ENCODE measurements at places on chromosomes 3 and 15.

DNA sequence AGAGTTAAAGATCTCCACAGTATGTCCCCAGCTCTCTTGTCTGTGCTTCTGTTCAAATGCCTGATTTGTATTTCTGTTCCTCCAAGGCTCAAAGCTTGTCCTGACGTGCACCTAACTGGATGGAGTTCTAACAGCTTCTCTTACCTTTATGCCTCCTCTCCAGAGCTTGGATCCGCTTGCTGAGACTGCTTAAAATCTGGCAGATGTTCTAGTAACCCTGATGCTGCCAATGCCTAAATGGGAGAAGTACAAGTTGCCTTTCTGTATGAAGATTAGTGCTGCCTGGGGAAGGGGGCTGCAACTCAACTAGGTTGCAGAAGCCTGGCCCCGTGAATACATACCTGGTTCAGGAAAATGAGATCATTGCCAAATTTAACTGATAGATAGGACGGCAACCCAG, 354.5 kb upstream of the KCNMB2 start:
- DNase-seq: no peak

DNA sequence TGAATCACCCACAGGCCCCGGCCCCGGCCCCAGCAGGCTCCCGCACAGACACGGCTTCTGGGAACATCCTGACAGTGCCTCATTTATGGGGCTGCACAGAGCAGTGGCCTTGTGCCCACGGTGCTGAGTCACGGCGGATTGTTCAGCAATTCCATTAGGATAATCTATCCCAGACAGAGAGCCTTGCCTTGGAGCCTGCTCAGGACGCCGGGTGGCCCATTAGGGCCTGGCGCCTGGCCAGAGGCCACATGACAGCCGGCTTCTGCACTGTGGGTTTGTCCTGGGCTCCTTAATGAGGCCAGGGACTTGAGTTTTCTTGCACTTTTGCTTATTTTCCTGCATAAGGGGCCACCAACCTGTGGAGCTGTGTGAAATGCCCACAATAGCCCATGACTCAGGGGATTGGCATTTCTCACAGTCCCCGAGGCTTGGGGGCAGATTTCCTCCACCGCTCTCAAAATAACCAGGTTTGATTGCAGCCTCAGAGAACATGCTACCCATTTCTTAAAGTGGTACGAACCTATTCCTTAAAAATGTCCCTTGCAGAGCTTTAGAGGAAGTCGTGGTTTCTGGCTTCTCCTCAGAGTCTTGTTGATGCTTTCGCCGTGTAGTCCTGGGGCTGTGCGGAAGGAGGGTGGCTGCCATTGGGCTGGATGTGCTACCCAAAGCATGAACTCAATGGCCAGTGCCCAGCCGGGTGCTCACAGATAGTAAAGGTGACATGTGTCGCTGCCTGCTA, 19.0 kb downstream of the SYNM start:
- no peak for DNase-seq

GRCh38 chr3:52805270-52806039, 10.9 kb downstream of the ITIH3 start:
- DNase-seq: no peak

- DNase-seq: no peak
These were observed 35.1 kb upstream of the SPTBN5 start for GRCh38 chr15:41928637-41929620.

DNA sequence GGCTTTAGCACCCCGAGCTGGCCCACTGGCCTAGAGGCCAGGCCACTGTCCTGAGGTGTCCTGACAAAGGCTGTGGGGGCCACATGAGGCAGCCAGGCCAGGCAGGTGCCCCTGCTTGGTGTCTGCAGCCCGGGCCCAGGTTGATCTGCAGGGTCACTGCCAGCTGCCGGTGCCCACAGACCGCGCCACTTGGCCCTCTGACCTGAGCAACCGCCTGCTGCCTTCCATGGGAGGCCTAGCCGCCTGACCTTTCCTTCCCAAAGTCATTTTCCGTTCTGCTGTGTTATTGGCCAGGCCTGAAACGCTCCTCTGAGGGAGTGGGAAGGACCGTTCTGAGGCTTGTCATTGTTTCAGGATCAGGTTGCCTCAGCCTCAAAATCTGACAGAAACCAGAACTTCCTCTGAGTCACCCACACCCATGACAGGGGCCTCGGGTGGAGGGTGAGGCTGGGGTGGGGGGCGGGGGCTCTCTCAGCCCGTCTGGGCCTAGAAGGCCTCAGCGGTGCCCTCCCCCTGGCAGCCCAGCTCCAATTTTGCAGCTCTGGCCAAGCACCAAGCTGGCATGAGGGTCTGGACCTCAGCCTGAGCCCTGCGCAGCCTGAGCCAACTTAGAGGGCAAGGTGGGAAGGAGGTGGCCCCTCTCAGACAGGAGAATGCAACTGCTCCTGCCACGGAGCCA, 140.7 kb upstream of the MEF2A start:
- peak; percentile 52 for DNase-seq

- no peak for DNase-seq
These were observed 305.1 kb downstream of the GAP43 start for GRCh38 chr3:115928376-115928775.

DNA sequence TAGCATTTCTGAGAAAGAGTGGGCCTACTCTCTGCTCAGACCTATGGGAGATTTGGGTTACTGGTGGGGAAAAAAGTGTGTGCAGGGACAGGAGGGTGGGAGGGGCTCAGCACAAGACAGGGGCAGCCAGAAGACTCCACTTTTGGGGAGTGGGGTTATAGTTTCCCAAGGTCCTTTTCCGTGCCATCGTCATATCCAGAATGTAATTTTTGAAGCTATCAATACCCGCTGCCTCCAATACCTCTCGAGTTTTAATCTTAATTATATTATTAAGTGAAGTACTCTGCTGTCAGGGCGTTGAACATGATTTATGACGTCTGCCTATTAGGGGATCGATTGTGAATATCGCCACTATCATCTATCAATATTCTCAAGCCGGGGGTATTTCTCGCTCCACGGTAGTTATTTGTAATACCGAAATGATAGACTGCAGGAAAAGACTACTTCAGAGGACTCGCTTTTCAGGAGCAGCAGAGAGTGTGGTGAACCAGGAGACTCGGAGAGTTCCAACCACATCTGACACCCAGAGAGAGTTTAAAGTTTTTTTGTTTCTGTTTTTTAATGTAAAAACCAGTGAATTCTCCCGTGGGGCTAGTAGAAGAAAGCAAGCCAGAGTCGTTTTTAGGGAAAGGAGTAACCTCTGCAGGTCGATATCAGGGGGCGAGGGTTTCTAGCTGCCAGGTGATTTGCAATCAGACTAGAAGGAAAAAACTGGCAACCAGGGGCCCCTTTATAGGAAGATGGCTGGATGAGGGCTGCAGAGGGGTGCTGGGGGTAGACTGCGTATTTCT, 20.6 kb downstream of the NR2F2 start:
- DNase-seq: no peak

GRCh38 chr3:88010810-88011209, 48.0 kb downstream of the CGGBP1 start:
- no peak for DNase-seq

DNA sequence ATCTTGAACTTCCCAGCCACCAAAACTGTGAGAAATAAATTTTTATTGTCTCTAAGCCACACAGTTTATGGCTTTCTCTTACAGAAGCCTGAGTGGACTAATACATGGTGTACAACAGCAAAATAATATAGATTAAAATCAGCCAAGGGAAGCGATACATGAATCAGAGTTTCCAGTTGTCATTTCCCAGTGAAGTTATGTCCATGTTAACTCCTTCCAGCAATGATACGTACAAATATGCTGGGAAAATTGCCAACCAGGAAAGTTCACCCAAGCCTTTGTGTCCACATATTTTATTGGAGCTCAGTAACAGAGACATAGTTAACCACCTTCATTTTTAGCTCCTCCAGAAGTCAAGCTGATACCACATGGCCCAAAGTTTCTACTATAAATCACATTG, 280.9 kb upstream of the KCNMB2 start:
- DNase-seq: no peak

DNA sequence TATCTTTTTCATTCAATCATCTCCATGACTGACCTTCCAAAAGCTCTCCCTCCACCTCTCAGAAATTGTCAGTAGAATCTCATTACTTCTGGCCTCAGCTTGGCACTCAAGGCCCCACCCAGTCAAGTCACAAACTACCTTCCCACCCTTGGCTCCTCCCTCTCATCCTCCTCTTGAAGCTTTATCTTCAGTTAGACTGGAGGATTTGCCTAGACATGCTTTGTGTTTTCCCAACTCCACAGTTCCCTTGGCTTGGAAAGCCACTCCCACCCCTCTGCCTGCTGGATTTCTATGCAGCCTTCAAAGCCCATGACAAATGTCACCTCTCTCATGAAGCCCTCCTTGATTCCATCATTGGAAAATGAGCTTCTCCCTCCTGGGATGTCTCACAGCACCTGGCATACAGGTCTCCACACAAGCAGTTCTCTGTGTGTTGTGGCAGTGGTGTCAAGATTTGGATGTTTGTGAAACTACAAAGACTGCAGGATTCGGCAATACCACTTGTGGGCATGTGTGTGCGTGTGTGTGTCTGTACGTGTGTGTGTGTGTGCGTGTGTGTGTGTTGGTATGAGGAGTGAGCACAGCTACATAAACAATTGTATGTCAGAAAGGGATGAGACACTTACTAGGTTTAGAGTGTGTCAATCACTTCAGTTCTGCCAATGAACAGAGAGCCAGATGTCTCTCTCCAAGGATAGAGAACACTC, 45.3 kb upstream of the VPS8 start:
- no peak for DNase-seq

DNA sequence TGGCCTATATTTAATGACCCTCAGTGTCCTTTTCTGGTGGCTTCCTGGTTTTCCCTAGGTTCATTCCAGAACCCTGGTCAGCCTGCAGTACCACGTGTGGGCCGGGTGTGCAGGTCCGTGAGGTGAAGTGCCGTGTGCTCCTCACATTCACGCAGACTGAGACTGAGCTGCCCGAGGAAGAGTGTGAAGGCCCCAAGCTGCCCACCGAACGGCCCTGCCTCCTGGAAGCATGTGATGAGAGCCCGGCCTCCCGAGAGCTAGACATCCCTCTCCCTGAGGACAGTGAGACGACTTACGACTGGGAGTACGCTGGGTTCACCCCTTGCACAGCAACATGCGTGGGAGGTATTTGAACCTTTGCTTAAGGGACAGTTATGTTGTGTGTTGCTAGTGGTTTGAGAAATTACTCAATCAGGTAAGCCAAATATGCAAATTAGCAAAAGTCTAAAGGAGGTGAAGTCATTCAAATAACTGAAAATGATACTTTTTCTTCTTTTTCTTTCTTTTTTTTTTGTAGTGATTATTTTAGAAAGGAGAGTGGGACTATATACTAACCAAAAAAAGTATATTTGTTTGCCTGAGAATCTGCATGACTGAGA, 259.2 kb downstream of the ADAMTSL3 start:
- DNase-seq: no peak

- DNase-seq: no peak
These were observed 18.2 kb upstream of the PRR23E start for GRCh38 chr3:127174715-127175140.

DNA sequence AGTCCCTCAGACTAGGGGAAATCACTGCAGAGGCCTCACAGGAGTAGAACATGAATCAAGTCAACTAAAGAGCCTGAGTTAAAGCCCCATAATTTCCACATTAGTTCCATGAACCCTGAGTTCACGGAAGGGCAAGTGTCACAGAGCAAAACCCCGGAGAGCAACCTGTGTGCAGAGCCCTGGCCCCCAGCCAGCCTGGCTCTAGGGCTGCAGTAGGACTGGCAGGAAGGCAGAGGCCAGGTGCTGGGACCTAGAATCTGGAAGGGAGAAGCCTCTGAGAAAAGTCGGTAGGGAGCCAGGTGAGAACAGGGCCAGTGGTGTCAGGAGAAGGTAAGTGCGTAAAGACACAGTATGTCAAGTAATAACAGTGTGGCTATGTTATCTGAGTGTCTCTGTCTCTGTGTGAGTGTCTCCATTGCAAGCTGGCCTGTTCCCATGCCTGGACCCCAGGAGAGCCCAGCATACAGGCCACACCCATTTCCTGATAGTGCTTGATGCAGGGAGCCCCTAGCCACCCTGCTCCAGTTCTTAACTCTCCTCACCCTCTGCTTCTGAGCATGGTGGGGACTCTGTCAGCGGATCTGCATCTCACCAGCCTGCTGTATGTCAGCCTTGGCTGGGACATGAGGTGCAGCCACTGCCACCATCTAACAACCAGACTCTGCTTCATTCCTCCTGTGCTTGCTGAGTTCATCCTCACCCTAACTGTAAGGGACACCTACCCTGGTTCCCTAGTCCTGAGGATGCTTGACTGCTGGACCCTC, 11.3 kb upstream of the MANF start:
- no peak for DNase-seq

- DNase-seq: no peak
These were observed 48.1 kb upstream of the PLCL2 start for GRCh38 chr3:16836505-16837237.

GRCh38 chr3:126781889-126782491, 78.0 kb downstream of the CHCHD6 start:
- DNase-seq: no peak

- no peak for DNase-seq
These were observed 641.2 kb upstream of the ARRDC4 start for GRCh38 chr15:97319291-97319690.
